GM19239 (cell line): ENCODE measurements at places on chromosomes 12 and 14.

GRCh38 chr14:104876251-104876699, 11.2 kb downstream of the CEP170B start:
- no peak for DNase-seq

DNA sequence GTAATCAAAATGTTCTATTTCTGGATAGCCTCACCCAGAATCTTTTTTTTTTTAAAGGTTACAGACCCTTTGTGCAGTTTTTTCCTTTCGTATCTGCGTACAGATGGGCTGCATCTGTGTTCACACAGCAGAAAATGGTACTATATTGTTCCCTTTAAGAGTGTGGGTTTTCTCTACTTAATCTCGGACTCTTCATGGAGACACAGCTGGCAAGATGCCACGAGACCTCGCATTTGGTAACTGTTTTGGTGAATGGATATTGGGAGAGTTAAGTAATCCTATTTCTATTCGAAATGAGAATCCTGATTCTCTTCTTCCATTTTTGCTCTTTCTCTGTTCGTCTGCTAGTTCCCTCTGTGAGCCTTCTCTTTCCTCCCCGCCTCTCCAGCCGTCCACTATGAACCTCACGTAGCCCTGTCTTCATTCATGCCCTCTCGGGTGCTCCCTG, 85.7 kb downstream of the SAMD4A start:
- no peak for DNase-seq

GRCh38 chr12:82665142-82665923, 21.4 kb upstream of the TMTC2 start:
- no peak for DNase-seq

- no peak for DNase-seq
Observed at GRCh38 chr14:35375558-35376025, 29.0 kb downstream of the NFKBIA start.
